AG09319 (cell line): ENCODE measurements at places on chromosomes 1 and 21.

- no peak for DNase-seq
Observed at GRCh38 chr1:231842441-231842840, 215.9 kb downstream of the DISC1 start.

DNA sequence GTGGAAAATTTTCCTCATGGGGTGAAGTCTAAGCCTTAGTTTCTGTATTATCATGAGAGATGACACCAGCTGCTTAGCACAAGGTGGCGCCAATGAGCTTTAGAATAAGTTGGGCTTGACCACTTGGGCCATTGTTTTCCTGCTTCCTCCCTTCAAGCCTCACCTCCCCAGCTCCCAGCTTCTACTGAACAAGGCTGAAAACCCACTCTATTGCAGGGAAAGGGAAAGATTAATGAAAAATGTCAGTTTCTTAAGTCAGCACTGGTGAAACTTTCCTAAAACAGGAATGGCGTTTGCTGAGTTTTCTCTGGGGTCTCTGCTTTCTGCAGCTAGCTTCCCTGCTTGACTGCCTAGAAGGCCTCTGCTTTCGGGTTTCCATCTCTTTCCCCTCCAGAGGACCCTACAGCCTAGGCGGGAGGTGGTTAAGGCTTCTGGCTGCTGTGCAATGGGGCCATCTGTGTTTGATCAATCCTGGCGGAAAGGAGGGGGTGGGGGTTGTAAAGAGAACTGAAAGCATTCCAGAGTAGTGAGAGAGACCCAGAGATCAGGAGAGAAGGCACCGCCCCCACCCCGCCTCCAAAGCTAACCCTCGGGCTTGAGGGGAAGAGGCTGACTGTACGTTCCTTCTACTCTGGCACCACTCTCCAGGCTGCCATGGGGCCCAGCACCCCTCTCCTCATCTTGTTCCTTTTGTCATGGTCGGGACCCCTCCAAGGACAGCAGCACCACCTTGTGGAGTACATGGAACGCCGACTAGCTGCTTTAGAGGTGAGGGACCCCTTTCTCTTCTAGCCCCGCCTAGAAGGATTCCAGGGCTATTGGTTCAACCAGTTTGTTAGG is at the start of gene OLFML3:
Gene OLFML3 (plus strand): TSS at position 612 of the 840 bp plus-strand sequence. CDS start 43 bp downstream, at position 655.
- peak; percentile 93 for DNase-seq

GRCh38 chr1:203037509-203038190 is 11.4 kb downstream of the PPFIA4 start:
- no peak for DNase-seq

DNA sequence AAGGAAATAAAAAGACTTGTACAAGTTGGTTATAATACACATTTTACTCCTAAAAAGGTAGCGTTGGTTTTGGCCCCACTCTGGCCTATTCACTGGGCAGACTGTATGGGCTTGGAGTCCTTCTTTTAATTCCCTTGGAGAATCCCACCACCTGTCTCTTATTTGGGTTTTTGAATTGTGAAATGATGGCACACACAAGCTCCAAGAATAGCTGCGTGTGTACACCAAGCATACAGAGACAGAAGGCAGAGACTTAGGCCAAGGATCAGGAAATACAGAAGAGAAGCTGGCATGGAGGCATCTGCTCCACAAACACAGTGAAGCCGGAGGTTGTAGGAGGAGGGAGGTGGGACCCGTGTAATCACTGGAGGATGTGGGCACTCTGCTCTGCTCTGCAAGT is 29.1 kb downstream of the DDR2 start:
- no peak for DNase-seq

DNA sequence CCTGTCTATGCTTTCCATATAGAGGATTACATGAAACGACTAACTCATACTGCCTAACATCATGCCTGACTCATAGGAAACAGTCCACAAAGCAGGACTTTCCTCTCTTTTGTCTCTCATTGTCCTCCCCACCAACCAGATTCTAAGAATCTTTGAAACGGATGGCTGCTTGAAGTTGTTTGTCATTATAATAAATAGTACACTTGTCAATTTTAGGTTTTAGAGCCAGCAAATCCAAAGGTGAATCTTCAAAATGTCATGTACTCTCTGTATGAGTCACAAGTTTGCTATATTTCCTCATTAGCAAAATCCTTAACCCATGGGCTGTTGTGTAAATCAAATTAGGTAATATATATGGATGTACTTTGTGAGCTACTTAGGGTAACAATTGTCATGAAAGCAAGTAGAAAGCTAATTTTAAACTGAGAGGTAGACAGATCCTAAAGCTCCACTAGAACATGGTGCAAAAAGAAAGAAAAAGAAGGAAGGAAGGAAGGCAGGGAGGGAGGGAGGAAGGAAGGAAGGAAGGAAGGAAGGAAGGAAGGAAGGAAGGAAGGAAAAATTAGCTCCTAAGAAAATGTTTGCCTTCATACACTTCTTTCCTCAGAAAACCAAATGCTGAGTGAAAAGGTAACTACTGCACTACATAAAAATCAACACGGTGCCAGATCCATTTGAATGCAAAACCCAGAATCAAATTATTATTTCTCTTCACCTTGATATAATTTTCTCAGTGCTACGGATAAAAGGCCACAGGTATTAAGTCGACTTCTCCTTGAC is 129.5 kb upstream of the PRMT6 start:
- no peak for DNase-seq

DNA sequence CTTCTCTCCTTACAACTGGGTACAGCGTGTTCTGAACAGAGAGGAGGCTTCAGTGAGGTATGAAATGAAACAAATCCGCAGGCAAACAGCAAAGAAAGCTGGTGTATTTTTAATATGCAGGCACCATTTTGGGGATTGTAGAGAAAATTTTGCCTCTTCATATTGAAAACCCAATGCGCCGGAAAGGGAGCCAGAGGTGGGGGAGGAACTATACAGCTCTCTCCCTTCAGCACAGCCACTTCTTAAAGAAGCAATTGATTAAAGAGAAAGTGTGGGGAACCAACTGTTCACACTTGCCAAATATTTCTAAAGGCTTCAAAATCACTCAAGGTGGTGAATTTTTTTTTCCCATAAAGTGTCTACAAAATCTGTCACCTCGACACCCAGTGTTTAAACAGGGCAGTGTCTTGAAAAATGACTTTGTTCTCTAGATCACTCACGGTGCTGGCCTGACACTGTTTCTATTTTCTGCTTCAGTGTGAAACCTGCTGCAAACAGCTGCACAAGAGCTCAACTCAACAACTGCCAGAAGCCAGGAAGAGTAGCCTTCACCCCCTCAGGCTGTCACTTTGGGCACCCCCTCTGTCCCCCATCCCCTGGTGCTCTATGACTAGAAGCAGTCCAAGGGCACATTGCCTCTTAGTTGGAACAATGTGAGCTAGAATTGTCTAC is 123.8 kb upstream of the CTTNBP2NL start:
- no peak for DNase-seq
